Cardiac muscle cell (in vitro differentiated cells and primary cell): ENCODE measurements at places on chromosomes 5 and 9. TPM values are rescaled to one million over a fixed set of nuclear protein-coding genes. Genes with fewer than 3 reads are reported as not detected.
A peak's percentile ranks its signal among the peaks of the same experiment; 100 is the strongest.

- no peak overlapping the region for H3K27ac ChIP-seq
- DNase-seq: no peak
- no peak overlapping the region for H3K4me3 ChIP-seq
- no peaks in the 10 kb centered on the region for H3K4me1 ChIP-seq
- no peaks in the 10 kb centered on the region for H3K36me3 ChIP-seq
Measured at GRCh38 chr5:93092349-93093105, 488.5 kb downstream of the NR2F1-AS1 start.

Gene INSL4
- not detected in 2 replicates for total RNA-seq

DNA sequence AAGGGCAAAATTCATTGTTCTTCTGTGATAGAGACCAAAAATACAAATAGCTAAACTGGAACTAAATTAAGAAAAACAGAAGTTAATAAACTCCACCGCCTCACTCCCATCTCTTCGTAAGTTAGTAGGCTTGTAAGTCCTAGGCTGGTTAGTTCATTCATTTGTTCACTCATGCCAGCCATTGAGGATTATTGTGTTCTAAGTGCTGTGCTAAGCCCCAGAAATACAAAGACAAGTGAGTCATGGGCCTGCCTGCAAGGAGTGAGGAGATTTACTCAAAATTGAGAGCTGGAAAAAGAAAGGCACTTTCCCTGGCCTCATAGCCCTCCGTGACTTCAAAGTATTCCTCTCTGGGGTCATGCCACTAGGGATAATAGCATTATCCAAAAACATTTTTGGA, 8.5 kb downstream of the DOCK8 start:
- H3K27ac ChIP-seq: no peak overlapping the region
- peaks cover 2% of the 10 kb centered on the region for H3K27me3 ChIP-seq
- no peaks in the 10 kb centered on the region for H3K36me3 ChIP-seq
- no peak overlapping the region for H3K4me3 ChIP-seq
- no peaks in the 10 kb centered on the region for H3K4me1 ChIP-seq

DNA sequence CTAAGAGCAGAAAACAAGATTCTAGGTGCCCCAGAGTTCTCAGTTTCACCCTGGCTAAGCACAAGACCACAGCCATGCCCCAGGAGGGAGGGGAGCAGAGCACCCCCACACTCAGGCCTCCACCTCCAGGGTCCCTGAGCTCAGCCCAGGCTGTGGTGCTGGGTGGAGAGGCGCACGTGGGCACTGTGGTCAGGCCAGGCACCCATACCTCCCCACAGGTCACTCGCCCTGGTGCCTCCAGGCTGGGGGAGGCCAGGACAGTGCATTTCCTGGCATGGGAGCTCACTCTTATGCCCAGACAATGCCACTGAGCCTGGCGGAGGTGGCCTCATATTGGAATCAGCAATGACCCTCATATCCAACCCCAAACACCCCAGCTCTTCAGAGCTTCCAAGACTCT, 78.8 kb downstream of the HRH2 start:
- DNase-seq: no peak
- H3K27ac ChIP-seq: no peak overlapping the region
- no peak overlapping the region for H3K4me3 ChIP-seq
- H3K36me3 ChIP-seq: no peaks in the 10 kb centered on the region

Gene GLRA1
- not detected in 2 replicates for total RNA-seq

- no peaks in the 10 kb centered on the region for H3K27me3 ChIP-seq
- H3K36me3 ChIP-seq: no peaks in the 10 kb centered on the region
- no peak overlapping the region for H3K4me3 ChIP-seq
- DNase-seq: no peak
- no peak overlapping the region for H3K27ac ChIP-seq
Measured at GRCh38 chr9:90774071-90774470, 27.5 kb upstream of the SYK start.

- no peak overlapping the region for H3K27ac ChIP-seq
- no peak overlapping the region for H3K4me3 ChIP-seq
- peaks cover 6% of the 10 kb centered on the region for H3K36me3 ChIP-seq
- no peaks in the 10 kb centered on the region for H3K27me3 ChIP-seq
- H3K4me1 ChIP-seq: no peaks in the 10 kb centered on the region
Measured at GRCh38 chr9:37449862-37450632, 15.2 kb downstream of the ZBTB5 start.

DNA sequence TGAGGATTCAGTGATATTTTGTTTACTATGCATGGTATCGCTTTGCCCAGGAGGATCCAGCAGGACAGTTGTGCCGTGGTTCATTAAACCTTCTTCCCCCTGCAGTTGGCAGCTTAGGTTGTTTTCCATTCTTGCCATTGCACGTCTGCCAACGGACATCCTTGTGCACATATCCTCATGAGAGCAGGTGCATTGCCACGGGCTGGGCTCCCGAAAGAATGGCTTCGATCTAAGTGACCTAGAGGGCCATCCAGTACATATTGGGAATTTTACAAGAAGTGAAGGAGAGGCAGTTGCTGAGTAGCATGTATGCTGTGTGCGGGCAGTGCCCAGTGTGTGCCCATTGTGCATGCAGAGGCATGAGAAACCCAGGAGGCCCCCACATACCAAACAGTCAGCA, 22.1 kb downstream of the HRH2 start:
- H3K36me3 ChIP-seq: peaks cover 9% of the 10 kb centered on the region
- H3K27me3 ChIP-seq: no peaks in the 10 kb centered on the region
- H3K27ac ChIP-seq: peak overlapping the region; percentile 89
- H3K4me3 ChIP-seq: no peak overlapping the region

GRCh38 chr5:59177644-59178043, 594.8 kb downstream of the RAB3C start:
- no peak for DNase-seq
- H3K27ac ChIP-seq: no peak overlapping the region
- H3K36me3 ChIP-seq: peaks cover 5% of the 10 kb centered on the region
- H3K4me1 ChIP-seq: no peaks in the 10 kb centered on the region

Gene DBH
- total RNA-seq: not detected in 2 replicates

GRCh38 chr9:110476251-110476650, 103.3 kb downstream of the SVEP1 start:
- peak; percentile 52 for DNase-seq
- H3K4me1 ChIP-seq: peaks cover 11% of the 10 kb centered on the region
- no peaks in the 10 kb centered on the region for H3K36me3 ChIP-seq
- H3K27ac ChIP-seq: peak overlapping the region; percentile 6

Gene NEUROG1
- not detected in 2 replicates for total RNA-seq

- H3K4me1 ChIP-seq: no peaks in the 10 kb centered on the region
- DNase-seq: no peak
- no peaks in the 10 kb centered on the region for H3K36me3 ChIP-seq
- H3K27ac ChIP-seq: no peak within 1 kb of the TSS
Measured at GRCh38 chr9:109498195-109499092, at the start of gene PTPN3. Gene PTPN3 (minus strand): TSS chr9:109498307. CDS start chr9:109463434, 34,873 bp downstream.

Gene HMGCS1
- total RNA-seq: 84.1 and 202 TPM in 2 replicates

Gene TMC1
- not detected in 2 replicates for total RNA-seq

GRCh38 chr9:34985311-34985899, 4.1 kb upstream of the DNAJB5 start:
- H3K27ac ChIP-seq: no peak overlapping the region
- no peaks in the 10 kb centered on the region for H3K36me3 ChIP-seq
- peaks cover 6% of the 10 kb centered on the region for H3K4me1 ChIP-seq
- DNase-seq: peak; percentile 81
- H3K4me3 ChIP-seq: no peak overlapping the region

Gene GARIN3
- total RNA-seq: not detected in 2 replicates

DNA sequence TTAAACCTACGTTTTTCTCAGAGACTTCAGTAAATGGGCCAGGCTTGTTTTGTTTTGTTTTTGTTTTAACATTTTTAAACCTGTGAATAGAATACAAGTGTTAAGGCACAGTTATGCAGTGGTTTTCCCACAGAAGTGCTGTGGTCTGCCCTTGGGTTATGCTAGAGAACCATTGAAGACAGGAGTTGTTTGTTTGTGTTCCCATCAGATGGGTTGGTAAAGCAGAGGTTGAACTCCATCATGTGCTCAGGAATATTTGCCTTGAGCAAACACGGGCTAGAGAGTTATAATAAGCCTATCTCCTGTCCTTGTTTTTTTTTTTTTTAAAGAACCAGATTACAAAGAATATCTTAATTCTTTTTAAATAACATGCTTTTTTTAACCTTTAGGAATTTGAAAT, 28.5 kb downstream of the RHOBTB3 start:
- H3K4me3 ChIP-seq: no peak overlapping the region
- peaks cover 4% of the 10 kb centered on the region for H3K4me1 ChIP-seq
- DNase-seq: peak; percentile 48

Gene TTF1
- 10.9 and 19.3 TPM in 2 replicates for total RNA-seq

- no peak overlapping the region for H3K27ac ChIP-seq
- DNase-seq: peak; percentile 75
- H3K27me3 ChIP-seq: no peaks in the 10 kb centered on the region
- H3K4me3 ChIP-seq: no peak overlapping the region
Measured at GRCh38 chr9:36328798-36329411, 70.7 kb upstream of the GNE start.

- H3K36me3 ChIP-seq: no peaks in the 10 kb centered on the region
- H3K4me3 ChIP-seq: no peak overlapping the region
- DNase-seq: no peak
- H3K27ac ChIP-seq: no peak overlapping the region
- H3K27me3 ChIP-seq: no peaks in the 10 kb centered on the region
Measured at GRCh38 chr9:6076851-6077250, 61.4 kb upstream of the RANBP6 start.

- H3K27ac ChIP-seq: no peak overlapping the region
- H3K27me3 ChIP-seq: no peaks in the 10 kb centered on the region
- DNase-seq: no peak
- H3K36me3 ChIP-seq: no peaks in the 10 kb centered on the region
- H3K4me3 ChIP-seq: no peak overlapping the region
Measured at GRCh38 chr5:176754376-176754973, 55.9 kb upstream of the UNC5A start.

- peak; percentile 86 for DNase-seq
- H3K4me3 ChIP-seq: no peak overlapping the region
- no peak overlapping the region for H3K27ac ChIP-seq
- no peaks in the 10 kb centered on the region for H3K4me1 ChIP-seq
- H3K36me3 ChIP-seq: no peaks in the 10 kb centered on the region
- H3K27me3 ChIP-seq: no peaks in the 10 kb centered on the region
Measured at GRCh38 chr9:6096821-6097220, 81.4 kb upstream of the RANBP6 start.

DNA sequence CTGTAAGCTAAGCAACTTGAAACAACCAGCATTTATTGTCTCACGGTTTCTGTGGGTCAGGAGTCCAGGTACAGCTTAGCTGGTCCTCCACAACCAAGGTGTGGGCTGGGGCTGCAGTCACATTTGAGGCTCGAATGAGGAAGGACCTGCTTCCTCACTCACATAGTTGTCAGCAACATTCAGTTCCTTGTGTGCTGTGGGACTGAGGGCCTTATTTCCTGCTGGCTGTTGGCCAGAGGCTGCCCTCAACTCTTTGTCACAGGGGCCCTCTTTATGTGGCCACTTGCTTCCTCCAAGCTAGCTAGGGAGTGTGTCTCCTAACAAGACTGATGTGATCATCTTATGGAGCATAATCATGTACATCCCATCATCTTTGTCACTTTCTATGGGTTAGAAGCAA, 29.2 kb upstream of the SEMA4D start:
- no peaks in the 10 kb centered on the region for H3K36me3 ChIP-seq
- no peak overlapping the region for H3K27ac ChIP-seq
- no peak for DNase-seq
- no peak overlapping the region for H3K4me3 ChIP-seq

Gene PTGES
- 1.4 and 1.9 TPM in 2 replicates for total RNA-seq

DNA sequence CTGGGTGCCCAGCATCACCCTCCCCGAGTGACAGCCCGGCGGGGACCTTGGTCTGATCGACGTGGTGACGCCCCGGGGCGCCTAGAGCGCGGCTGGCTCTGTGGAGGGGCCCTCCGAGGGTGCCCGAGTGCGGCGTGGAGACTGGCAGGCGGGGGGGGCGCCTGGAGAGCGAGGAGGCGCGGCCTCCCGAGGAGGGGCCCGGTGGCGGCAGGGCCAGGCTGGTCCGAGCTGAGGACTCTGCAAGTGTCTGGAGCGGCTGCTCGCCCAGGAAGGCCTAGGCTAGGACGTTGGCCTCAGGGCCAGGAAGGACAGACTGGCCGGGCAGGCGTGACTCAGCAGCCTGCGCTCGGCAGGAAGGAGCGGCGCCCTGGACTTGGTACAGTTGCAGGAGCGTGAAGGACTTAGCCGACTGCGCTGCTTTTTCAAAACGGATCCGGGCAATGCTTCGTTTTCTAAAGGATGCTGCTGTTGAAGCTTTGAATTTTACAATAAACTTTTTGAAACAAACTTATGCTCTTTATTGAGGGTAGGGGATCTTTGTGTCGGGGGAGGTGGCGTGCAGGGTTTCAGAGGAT, 1.3 kb downstream of the GADD45G start:
- H3K27ac ChIP-seq: peak overlapping the region; percentile 77
- H3K27me3 ChIP-seq: peaks cover 3% of the 10 kb centered on the region
- H3K4me1 ChIP-seq: peaks cover 18% of the 10 kb centered on the region
- peak overlapping the region; percentile 93 for H3K4me3 ChIP-seq

GRCh38 chr5:139664086-139664693, 16.0 kb downstream of the CXXC5 start:
- no peaks in the 10 kb centered on the region for H3K27me3 ChIP-seq
- H3K4me3 ChIP-seq: no peak overlapping the region
- peaks cover 43% of the 10 kb centered on the region for H3K4me1 ChIP-seq
- DNase-seq: no peak
- H3K36me3 ChIP-seq: no peaks in the 10 kb centered on the region

- peaks cover 26% of the 10 kb centered on the region for H3K36me3 ChIP-seq
- peak overlapping the region; percentile 91 for H3K27ac ChIP-seq
- H3K27me3 ChIP-seq: no peaks in the 10 kb centered on the region
- peaks cover 13% of the 10 kb centered on the region for H3K4me1 ChIP-seq
- no peak for DNase-seq
- peak overlapping the region; percentile 75 for H3K4me3 ChIP-seq
Measured at GRCh38 chr5:138179277-138179857, 455 bp downstream of the KIF20A start.

Gene NME5
- 4.1 and 7.4 TPM in 2 replicates for total RNA-seq

DNA sequence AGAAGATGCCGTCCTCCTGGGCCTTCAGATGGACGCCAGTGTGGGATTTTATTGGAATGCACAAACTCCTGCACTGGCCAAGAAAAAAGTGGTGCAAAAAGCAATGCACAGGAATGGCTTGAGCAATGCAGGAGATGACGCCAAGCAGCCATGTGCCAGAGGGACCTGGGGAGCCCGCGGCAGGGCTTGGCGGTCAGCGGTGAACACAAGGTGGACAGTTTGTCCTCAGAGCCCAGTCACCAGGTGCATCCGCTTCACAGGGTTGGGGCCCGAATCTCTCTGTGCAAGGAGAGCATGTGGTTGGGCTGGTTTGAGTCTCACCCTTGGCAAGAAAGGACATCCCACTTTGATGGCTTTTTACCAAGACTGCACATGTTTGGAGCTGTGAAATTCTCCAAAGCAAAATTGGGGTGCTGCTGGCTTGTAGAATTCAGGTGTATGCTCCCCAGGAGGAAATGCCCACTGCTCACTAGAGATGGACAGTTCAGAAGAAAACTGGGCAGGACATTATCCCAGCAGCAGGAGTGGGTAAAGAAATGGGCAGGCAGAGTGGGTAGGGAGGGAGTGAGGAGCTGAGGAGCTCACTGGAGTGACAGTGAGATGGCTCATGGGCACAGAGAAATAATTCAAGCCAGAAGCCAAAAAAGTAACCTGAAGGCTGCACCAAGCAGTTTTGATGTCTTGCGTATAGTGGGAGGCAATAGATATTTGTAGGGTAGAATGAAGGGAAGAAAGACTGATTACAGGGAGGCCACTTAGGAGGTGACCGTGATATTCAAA, 463.9 kb downstream of the MTRR start:
- H3K4me1 ChIP-seq: no peaks in the 10 kb centered on the region
- H3K4me3 ChIP-seq: no peak overlapping the region
- no peaks in the 10 kb centered on the region for H3K27me3 ChIP-seq
- DNase-seq: no peak
- no peaks in the 10 kb centered on the region for H3K36me3 ChIP-seq

Gene CCL28
- total RNA-seq: 0.07 TPM in 1 of 2 replicates, not detected in the other

- no peak overlapping the region for H3K4me3 ChIP-seq
- no peaks in the 10 kb centered on the region for H3K27me3 ChIP-seq
- H3K36me3 ChIP-seq: no peaks in the 10 kb centered on the region
- no peaks in the 10 kb centered on the region for H3K4me1 ChIP-seq
- DNase-seq: no peak
- H3K27ac ChIP-seq: no peak overlapping the region
Measured at GRCh38 chr5:26482076-26482809, 556.1 kb downstream of the CDH9 start.
